ENCODE measurements at places on chromosomes 11 and 22.

- DNase-seq: no peak
Measured at GRCh38 chr11:13140028-13140870, 131.1 kb downstream of the RASSF10 start.

GRCh38 chr11:108466405-108466804, 924 bp downstream of the C11orf65 start:
- no peak for DNase-seq

DNA sequence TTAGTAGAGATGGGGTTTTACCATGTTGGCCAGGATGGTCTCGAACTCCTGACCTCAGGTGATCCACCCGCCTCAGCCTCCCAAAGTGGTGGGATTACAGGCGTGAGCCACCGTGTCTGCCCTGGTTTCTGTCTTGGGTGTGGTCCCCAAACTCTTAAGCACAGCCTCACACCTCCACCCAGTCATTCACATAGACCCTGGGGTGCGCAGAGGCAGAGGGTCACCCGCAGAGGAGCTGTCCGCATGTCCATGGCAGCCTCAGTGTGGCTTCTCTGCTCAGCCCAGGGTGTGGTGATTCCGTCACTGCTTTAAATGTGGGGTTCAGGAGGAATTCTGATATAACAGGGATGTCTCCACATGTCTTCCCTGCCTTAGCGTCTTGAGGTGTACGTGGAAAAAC, 48.5 kb upstream of the PRODH start:
- DNase-seq: no peak

- DNase-seq: peak; percentile 55
Measured at GRCh38 chr11:66126808-66127555, 56.9 kb downstream of the PACS1 start.

DNA sequence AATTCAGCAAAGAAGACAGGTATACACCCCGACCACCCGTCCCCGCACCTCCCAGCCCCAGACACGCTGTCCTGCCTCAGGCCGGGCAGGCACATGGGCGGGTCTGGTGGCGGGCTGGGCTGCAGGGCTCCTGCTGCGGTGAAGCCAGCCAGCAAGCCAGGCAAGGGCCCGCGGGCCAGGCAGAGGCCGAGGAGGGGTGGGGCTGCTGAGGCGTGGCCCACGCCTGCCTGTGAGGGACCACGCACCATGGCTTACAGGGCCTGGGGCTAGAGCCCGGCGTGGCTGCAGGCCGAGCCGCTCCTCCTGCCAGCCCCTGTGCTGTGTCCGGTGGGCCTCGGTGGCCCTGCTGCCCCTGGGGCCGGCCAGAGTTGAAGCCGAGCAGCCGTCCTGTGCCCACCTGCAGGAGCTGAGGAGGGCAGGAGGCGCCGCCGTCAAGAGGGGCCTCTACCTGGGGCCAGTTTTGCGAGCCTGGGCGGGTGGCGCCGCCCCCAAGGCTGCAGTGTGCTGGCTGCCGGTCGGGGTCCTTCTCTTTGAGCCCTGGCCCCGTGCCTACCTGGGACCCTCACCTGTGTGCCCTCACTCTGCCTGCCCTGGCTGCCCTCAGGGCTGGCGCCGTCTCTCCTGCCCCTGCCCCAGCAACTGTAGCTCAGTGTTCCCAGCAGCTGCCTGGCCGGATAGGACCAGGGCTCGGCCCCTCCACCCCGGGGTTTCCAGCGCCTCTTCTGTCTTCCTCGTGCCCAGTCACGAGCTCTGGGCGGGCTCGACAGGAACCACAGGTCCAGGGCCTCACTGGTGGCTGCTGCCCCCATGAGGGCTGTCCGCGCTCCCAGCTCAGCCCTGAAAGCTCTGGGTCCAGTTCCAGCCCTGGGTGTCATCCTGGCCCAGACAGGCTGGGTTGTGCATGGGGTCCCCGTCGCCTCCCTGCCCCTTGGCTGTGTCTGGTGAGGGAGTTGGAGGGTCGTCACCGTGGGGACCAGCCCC, 38.4 kb downstream of the MOB2 start:
- DNase-seq: no peak

DNA sequence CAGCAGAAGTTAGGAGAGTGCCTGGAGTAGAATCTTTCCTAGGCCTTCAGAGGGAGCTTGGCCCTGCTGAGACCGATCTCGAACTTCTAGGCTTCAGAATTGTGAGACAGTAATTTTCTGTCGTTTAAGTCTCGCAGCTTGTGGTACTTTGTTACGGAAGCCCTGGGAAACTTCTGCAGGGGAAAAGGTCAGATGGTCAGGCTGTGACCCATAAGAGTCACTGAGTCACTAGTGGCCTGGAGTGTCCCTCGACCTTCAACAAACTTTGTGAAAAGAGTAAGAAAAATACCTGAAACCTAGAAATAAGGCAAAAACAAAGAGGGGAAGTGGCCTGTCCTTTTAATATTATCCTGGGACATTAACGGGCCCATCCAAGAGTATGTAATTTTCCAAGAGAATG, 34.6 kb downstream of the CSNK2A3 start:
- DNase-seq: no peak

DNA sequence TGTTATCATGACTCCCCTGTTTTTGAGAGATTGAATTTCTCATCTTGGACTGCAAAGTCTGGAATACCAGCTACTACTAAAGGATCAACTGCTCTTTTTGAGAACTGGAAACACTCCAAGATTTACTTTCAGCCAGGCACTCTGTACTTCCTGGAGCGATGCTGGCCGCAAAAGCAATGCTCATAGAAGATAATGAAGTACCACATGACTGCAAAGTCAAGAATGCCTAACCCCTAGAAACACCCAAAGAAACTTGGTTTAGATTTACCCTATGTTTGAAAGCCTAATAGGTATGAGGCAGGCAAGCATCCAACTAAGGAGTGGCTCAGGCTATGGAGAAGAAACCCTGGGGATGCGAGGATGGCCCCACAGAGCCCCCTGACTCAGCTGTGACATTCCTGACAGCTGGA, 47.7 kb upstream of the ARHGAP20 start:
- no peak for DNase-seq

GRCh38 chr22:19989725-19990067, 26.9 kb downstream of the ARVCF start:
- DNase-seq: no peak

DNA sequence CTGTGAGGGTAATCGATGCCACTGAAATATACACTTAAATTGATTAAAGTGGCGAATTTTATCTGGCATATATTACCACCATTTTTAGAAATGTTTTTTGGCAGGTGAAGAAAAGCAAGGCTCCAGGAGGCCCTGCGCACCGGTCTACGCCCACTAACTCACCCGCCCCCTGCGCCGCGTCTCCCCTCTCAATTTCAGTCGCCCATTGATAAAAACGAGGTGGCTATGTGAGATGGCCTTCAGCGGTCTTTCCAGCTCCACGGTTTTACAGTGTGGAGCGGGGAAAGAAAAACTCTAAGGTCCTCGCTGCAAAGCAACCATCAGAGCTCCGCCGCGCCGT, 602 bp upstream of the AQP11 start:
- DNase-seq: no peak

DNA sequence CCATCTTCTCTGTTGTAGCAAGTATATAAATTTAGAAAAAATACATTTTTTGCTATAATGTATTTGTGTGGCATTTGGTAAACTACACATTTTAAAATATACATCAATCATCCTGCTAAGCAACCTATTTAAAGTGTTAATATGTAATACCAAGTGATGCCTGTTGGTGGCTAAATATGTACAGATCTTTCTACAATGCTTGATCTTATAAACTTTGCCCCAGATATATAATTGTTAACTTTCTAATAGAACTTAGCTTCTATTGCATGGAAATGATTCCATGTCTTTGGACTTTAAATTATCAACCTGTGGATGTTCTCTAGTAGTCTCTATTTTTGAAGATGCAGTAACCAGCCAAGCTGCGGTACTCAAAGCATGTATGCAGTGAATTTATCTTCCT, 1260.4 kb upstream of the RAG2 start:
- no peak for DNase-seq

All from stimulated activated naive CD4-positive, alpha-beta T cell (primary cell).